ENCODE measurements at places on chromosomes 4 and X.

GRCh38 chr4:188663369-188663768 is 524.1 kb downstream of the TRIML1 start:
- DNase-seq, result no peak

DNA sequence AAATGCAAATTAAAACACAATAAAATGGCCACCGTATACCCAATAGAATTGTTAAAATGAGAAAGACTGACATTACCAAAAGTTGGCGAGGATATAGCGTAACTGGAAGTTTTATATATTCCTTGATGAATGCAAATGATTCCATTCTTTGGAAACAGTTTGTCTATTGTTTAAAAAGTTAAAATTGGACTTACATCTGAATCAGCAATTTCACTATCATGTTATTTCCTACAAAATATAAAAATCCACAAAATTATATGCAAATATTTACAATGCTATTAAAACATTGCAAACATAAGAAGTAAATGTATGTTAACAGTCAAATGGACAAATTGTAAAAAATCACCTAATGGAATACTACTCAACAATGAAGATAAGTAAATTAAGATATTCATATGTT is 852.2 kb upstream of the NDST4 start:
- no peak for DNase-seq

DNA sequence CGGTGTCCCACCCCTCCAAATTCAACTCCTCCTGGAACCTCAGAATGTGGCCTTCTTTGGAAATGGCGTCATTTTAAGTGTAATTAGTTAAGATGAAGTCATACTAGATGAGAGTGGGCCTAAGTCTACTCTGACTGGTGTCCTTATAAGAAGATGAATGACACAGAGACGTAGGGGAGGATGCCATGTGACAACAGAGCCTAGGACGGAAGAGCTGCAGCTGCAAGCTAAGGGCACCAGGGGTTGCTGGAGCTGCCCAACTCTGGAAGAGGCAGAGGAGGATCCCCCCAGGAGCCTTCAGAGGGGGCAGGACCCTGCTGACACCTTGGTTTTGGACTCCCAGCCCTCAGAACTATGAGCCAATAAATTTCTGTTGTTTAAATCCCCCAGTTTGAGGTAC is 115.1 kb downstream of the STK32B start:
- DNase-seq, result no peak

- no peak for DNase-seq
Observed at GRCh38 chrX:142663330-142664095, 362.2 kb upstream of the SPANXN4 start.

- no peak for DNase-seq
Observed at GRCh38 chr4:23504083-23504482, 385.8 kb downstream of the PPARGC1A start.

GRCh38 chrX:110003167-110004156 is 548 bp downstream of the TMEM164 start:
- DNase-seq, result no peak

DNA sequence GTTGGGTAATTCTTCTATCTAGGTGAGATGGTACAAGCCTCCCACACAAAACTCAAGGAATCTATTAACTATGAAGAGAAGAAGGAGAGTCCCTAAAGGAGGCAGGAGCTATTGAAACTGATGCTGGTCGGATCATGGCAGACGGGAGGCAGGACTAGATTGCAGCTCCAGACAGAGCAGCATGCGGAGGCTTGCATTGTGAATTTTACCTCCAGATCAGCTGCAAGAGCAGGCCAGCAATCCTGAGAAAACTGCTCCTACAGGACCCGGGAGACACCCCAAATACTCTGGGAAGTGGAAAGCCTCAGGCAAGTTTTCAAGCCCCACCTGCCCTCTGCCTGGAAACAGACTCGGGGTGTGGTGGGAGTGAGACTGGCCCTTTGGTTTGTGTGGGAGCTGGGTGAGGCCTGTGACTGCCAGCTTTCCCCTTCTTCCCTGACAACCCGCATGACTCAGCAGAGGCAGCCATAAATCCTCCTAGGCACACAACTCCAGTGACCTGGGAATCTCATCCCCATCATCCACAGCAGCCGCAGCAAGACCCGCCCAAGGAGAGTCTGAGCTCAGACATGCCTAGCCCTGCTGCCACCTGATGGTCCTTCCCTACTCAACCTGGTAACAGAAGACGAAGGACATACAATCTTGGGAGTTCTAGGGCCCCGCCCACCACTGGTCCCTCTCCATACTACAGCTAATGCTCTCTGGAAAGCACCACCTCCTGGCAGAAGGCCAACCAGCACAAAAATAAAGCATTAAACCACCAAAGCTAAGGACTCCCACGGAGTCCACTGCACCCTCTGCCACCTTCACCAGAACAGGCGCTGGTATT is 30.9 kb downstream of the GATB start:
- no peak for DNase-seq

- DNase-seq, result no peak
Observed at GRCh38 chr4:64405761-64406160, 3.5 kb downstream of the TECRL start.

DNA sequence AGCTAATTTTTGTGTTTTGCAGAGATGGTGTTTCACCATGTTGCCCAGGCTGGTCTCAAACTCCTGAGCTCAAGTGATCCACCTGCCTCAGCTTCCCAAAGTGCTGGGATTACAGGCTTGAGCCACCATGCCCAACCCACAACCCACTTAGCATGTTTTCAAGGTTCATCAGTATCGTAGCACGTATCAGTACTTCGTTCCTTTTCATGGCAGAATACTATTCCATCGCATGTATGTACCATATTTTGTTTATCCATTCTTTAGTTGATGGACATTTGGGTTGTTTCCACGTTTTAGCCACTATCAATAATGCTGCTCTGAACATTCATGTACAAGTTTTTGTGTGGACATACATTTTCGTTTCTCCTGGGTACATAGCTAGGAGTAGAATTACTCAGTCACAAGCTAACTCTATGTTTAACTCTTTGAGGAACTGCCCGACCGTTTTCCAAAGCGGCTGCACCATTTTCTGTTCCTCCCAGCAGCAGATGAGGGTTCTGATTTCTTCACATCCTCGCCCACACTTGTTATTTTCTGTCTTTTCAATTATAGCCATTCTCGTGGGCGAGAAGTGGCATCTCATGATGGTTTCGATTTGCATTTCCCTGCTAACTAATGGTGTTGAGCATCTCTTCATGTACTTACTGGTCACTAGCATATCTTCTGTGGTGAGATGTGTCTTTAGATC is 32.5 kb downstream of the MAN2B2 start:
- peak; percentile 40 for DNase-seq

DNA sequence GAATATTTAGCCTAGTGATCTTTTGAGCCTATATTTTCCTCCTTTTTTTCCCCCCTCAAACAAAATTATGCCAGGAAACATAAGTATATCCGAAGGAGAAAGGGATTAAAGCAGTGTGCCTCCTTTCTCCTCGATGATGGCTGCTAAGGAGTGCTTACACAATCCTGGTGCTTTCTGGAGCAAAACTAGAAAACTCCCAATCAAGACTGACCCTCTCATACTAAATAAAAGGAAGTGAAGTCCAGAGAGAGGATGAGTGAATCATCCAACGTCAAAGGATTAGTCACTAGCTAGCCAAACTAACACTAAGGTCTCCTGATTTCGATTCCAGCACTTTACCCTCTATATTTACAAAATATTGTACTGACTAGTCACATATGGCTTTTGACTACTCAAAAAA is 146.8 kb downstream of the PPP3CA start:
- no peak for DNase-seq

- no peak for DNase-seq
Observed at GRCh38 chr4:154781983-154782293, 866 bp downstream of the RBM46 start.

GRCh38 chr4:75325318-75325979 is 188.8 kb downstream of the RCHY1 start:
- peak; percentile 50 for DNase-seq

DNA sequence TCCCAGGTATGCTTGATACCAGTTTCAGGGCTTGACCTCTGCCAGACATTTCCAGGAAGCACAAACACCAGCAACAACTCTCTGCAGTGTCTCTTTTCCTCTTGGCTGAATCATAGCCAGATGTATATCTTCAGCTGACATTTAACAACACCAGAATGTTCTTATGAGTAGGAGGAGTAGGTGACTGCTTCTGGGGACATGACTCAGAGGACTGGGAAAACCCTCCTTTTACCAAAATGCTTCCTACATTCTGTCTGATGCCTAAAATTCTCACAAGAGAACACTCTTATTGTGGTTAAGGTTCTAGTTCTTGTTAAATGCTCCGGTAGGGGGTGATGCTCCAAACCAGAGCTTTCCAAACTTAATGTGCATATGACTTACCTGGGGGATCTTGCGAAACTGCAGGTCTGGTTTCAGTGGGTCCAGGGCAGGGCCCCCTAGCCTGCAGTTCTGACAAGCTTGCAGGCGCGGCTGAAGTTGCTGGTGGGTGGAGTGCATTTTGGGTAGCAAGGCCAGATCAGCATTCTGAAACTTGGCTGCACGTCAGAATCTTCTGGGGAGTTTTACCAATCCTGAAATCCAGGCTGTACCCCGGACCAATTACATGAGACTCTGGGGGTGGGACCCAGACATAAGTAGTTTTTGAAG is 329.3 kb upstream of the RPS6KA3 start:
- peak; percentile 8 for DNase-seq

GRCh38 chr4:32601848-32602247 is 1881.7 kb downstream of the PCDH7 start:
- no peak for DNase-seq

- peak; percentile 24 for DNase-seq
Observed at GRCh38 chr4:167290678-167291077, 56.4 kb upstream of the SPOCK3 start.

- DNase-seq, result peak; percentile 8
Observed at GRCh38 chr4:125838924-125839323, 524.2 kb downstream of the FAT4 start.

DNA sequence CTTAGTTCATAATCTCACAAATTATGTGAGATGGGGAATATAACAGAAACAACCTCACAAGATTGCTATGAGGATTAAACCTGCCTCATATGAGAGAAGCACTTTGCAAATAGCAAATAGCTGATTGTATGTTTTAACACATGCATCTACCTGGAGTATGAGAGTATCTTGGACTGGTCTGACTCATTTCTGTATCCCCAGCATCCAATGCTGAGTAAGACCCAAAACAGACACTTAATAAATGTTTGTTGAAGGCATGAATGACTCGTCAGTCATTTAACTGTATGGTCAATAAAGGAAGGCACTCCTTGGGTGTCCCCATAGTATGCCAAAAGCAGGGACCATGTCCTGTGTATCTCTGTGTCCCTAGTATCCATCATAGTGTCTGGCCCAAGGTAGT is 350.9 kb upstream of the F9 start:
- DNase-seq, result no peak

GRCh38 chrX:37824491-37825214 is 22.7 kb downstream of the DYNLT3 start:
- no peak for DNase-seq

DNA sequence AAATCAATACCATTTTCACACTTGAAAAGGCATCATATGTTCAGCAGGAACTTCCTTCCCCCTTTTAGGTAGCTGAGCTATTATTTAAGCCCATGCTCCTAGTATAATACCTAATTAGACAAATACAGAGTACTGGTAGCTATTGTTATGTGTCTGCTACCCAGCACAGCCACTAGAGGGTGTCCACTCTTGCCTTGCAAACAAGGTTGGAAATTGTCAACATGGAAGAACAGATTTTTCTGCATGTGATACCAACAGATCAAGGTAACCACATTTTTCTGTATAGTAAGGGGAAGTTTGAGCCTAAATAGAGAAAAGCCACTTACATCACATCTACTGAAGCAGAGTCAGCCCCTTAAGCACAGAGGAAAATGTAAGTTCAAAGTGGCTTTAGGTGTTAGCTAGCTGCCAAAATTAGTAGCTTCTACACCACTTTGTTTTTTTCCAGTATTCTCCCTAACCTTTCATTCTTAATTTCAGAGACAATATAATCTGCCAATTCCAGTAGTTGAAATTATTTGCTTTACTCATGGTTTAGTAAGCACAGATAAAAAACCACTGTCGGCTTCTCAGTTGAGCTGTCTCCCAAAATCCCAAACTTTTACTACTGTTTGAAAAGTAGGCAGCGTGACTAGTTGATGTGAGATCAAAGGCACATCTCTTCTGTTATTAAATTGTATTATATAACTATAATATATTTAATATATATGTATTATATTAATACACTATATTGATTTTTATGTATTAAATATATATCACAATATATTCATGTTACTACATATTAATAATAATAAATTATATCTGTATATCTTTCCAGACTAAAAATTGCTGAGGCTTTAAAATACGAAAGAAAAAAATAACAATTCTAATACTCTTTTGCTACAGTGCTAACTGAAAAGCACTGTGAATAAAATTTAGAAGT is 38.2 kb downstream of the EDNRA start:
- peak; percentile 85 for DNase-seq

GRCh38 chr4:182062936-182063335 is 180.3 kb upstream of the TENM3 start:
- DNase-seq, result no peak

DNA sequence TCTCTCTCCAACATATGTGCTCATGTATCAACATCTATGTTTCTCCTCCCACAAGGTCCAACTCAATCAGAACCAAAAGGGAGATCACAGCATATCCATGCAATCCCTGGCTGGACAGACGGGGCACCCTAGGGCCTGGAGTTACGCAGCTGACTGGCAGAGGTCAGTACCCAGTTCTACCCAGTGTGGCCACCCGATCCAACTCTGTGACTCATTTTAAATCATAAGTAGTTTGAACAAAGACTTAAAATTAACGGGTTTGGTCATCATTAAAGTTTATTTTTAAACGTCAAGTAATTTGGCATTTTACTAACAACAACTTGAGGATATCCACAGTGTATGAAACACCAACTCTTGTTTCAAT is 59.5 kb downstream of the APBB2 start:
- DNase-seq, result peak; percentile 72

DNA sequence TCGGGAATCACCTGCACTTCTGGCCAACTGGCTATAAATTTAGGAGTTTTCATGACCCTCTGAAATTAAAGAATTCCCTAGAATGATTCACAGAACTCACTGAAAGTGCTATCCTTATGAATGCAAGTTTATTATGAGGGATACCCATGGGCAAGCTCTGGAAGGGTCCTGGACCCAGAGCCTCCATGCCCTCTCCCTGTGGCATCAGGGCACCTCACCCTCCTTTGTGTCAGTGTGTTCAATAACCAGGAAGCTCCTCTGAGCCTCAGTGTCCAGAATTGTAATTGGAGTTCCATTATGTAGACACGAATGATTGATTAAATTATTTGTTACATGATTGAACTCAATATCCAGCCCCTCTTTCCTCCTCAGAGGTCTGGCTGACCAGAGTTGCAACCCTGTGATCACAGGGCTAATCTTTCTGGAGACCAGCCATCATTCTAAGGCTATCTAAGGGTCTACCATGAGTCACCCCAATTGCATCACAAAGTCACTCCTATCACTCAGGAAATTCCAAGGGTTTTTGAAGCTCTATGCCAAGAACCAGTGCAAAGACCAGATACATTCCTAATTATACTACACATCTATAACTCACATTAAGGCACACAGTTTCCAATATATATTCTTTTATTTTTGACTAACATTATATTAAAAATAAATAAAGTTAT is 8.9 kb downstream of the ANXA3 start:
- DNase-seq, result no peak

All from Ammon's horn (tissue), 1 donor.